ENCODE measurements at places on chromosomes 16 and 17.

DNA sequence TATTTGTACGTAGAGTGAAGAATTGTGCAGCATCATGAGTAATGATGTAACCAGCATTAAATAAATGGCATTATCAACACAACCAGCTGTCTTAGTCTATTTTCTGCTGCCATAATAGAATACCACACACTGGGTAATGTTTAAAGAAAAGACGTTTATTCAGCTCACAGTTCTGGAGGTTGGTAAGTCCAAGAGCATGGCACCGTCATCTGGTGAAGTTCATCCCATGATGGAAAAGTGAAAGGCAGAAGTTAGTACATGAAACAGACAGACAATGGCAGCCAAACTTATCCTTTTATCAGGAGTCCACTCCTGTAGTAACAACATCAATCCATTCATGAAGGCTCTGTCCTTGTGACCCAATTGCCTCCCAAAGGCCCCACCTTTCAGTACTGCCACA, 6.3 kb upstream of the GOSR2 start:
- DNase-seq = no peak

GRCh38 chr16:979859-980594, 1.5 kb upstream of the SOX8 start:
- no peak for DNase-seq

DNA sequence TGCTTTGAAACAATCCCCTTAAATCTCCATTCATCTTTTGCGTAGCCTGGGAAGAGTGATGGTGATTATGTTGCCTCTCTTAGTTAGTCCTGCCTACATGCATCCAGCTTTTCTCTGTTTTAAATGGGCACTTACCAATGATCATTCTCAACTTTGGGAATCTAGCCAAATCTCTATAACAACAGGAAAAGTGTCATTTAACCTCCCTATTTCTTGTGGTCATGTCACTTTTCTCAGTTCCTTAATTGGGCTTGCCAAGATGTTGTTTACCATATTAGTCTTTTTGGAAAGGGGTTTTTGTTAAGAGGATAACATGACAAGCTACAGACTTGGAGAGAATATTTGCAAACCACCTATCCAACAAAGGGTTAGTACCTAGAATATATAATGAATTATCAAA, 15.6 kb upstream of the CLEC10A start:
- DNase-seq = no peak

DNA sequence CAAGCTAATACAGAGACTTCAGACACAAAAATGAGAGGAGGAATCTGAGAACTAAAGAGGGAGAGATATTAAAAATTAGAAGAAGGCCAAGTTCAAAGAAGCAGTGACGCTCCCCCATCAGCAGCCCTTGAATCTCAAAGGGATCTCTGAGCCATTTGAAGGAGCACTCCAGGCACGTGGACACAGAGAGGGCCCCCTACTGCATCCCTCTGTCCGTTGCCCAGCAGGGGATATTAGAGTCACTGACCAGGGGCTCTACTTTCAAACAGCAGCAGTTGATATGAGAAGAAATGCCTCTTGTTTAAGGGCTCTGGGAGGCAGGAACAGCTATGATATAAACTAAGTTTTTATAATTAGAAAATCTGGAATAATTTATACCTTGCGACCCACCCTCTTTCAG, 479.0 kb upstream of the SALL1 start:
- DNase-seq = no peak
